ENCODE measurements at places on chromosomes 4 and X.

DNA sequence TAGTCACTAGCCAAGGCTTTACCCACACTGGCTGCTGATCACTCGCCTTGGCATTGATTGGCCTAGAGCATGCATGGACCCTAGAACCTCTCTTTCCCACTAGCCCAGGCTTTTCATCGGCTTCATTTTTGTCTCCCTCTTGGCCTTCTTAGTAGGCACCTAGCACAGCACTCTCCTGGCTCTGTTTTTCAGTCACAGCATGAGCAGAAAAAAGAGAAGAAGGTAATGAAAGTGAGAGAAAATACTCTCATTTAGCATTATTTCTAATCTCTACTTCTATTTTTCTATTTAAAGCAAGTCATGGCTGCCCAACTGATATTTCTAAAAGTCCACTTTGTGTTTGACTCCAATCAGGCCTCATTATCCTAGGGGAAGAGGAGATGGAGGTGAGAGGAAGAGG lies 267.2 kb downstream of the FBXO8 start:
- no peak for DNase-seq

DNA sequence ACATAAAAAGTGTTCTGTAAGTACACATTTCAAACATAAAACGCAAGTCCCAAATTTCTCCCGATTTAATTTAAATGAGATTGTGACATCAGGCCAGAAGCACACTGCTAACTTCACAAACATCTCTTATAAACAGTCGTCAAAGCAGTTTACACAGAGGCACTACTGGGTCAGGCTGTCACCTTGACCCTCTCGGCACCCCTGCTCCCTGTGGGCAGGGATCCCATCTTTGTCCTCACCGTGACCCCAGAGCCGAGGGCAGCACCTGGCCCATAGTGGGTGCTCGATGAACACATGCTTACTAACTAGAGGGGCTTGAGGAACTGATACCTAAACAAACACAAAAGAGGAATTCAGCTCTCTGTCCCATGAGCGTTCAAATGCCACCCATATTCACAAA lies 22.2 kb downstream of the QDPR start:
- no peak for DNase-seq

DNA sequence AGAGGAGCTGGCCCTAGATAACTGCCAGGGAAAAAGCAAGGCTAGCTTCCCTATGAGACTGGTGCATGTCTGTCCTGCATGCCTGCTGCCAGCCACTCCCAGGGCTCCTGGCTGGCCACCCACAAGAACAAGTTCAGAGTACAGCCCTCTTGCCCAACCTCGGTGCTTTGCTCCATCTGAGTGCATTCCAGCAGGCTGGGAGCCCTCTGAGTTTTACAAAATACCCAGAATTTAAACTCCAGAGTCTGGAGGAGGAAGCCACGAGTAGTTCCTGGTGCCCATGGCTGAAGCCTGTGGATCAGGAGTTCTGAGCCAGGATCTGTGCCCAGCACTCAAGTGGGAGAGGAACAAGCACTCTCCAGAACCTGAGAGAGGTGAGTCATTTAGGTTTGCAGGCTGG lies 111.6 kb downstream of the MAGEE2 start:
- no peak for DNase-seq

- DNase-seq = no peak
Measured at GRCh38 chr4:115720611-115721010, 607.2 kb upstream of the NDST4 start.

DNA sequence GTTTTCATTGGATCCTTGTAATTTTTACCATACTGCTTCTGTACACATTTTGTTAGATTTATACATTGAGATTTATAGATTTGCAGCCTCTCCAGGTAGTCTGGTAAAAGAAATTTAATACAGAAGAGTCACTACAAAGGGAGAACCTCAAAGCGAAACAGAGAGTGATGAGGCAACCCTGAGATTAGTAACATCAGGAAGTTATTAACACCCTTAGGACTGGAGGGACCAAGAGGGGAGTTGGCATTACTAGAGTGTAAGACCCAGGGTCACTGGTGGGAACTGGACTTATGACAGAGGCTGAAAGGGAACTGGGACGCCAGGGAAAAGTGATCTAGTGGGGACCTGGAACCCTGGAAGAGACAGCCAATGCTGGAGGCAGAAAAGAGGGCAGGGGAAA lies 20.6 kb upstream of the MAML3 start:
- DNase-seq = no peak

- DNase-seq = no peak
Measured at GRCh38 chr4:88819818-88820697, 122.4 kb upstream of the NAP1L5 start.

- DNase-seq = no peak
Measured at GRCh38 chrX:23398570-23398969, 63.9 kb downstream of the PTCHD1 start.

DNA sequence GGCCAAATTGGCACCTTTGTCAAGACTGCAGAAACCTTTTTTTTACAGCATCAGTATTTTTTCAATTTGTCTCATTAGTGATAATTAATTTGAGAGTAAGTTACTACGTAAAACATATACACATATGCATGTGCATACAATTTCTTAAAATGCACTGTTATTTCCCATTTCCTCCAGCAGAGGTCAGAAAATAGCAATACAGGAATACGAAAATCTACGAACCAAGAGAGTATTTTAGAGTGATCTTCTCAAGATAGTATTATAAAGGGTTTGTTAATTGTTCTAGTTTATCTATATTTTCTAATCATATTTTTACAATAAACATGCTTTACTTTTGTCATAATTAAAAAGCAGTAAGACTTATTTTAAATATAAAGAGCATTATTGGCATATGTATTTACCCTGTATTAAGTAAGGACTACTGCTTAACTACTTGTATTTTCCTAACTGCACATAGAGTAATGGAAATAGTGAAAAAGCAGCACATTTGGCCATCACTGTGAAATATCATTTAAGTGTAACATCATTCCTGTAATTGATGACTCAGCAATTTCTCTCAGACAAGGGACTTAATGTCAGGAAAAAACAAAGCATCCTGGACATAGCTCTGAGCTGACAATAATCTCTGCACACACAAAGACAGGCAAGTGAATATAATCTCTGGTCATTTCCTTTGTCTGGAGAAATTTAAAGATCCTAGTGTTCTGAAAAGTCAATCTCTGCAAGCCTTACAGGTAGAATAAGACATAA lies 45.6 kb downstream of the MAOB start:
- no peak for DNase-seq

DNA sequence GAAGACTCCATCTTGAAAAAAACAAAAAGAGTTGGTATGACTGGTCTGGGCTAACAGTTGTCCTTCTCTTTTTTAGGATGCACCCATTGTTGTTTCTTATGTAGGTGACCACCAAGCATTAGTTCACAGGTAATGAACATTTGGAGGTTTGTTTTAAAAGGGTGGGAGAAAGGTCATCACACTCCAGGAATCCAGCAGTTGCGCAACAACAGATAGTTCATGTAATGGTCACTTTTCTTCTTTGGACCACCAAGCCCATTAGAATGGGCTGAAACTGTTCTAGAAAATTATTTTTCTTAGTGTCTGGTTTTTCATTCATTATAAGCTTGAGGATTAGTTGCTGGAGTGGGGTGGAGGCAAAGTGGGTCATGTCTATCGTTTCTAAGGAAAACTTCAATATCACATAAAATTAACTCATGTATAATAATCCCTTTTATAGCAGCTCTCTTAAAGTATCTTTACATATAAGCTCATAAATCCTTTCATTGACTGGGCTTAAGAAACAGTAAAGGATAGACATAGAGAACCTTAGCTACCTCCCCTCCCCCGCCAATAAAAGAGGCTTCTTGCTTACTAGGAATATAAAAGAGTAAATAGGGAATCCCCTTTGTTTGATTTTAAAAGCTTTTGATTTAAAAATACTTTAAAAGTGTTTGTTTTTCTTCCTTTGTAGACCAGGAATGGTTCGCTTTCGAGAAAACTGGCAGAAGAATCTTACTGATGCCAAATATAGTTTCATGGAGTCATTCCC lies 23.5 kb downstream of the NKAP start:
- no peak for DNase-seq

DNA sequence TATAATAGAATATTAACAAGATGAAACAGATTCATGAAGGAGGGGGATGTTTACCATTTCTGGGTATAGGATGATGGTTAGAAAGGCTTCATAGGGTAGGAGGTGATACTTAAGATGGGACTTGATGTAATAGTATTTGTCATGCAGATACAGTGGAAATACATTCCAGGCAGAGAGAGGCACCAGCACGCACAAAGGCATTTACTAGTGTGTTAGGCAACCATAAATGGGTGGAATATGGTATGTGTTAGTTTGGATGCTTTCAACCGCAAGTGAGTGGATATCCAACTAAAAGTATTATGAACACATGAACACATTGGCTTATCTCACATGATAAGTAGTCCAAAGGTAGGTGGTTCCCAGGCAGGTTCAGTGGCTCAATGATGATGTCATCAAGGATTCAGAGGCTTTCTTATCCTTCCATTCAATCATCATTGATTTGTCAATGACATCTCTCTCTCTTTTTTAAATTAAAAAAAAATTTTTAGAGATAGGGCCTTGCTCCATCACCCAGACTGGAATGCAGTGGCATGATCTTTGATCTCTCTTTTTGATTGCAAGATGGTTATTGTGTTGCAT lies 12.7 kb upstream of the STARD8 start:
- no peak for DNase-seq

DNA sequence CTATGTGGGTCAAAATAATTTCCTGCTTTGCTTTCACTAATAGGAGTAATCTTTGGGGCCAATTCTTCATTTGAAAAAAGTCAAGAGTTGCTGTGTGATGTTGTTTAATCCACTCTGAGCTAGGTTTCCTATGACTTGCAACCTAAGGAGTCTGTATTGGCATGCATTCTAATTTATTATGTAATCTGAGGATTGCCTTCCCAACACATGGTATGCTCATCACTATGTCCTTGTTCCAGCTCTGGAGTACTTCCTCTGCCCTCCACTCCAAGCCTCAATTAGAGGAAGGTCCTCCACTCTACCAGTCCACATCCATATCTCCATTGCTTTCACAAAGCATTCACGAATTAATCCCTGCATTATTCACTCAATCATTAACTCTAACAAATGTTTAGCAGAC lies 56.1 kb downstream of the PPP3CA start:
- DNase-seq = no peak

DNA sequence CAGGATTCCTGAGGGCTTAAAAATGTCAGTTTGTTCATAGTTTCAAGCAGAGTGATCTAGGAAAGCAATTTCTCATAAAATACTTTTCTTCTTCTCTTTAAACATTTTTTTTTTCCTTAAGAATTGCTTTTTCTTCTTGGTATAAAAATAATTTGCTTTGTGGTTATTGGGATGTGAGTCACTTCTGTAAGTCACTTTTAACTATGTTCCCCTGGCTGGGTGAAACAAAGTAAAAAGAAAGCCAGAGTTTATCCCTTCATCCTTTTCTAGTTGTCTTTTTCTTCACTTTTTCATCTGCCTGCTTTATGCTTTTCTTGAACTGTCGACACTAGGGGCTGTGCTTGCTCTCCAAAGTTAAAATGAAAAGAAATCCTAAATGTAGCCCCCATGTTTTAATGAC lies 33.5 kb downstream of the ARSJ start:
- no peak for DNase-seq

GRCh38 chrX:152642931-152643564 lies 5.4 kb downstream of the GABRQ start:
- no peak for DNase-seq

GRCh38 chr4:105369988-105370387 lies 103.9 kb downstream of the PPA2 start:
- DNase-seq = no peak

GRCh38 chrX:139932073-139932900 lies 566 bp downstream of the ATP11C start:
- DNase-seq = no peak

GRCh38 chr4:18057821-18058533 lies 36.4 kb upstream of the LCORL start:
- DNase-seq = no peak
